Stimulated activated CD4-positive, alpha-beta T cell treated with anti-CD3 and anti-CD28 coated beads, Interleukin-4, amount 100 ng/mL, for 4 hours (primary cell): ENCODE measurements at places on chromosomes 6 and 20.

GRCh38 chr20:1435337-1435699 is 31.3 kb downstream of the NSFL1C start:
- DNase-seq = no peak

DNA sequence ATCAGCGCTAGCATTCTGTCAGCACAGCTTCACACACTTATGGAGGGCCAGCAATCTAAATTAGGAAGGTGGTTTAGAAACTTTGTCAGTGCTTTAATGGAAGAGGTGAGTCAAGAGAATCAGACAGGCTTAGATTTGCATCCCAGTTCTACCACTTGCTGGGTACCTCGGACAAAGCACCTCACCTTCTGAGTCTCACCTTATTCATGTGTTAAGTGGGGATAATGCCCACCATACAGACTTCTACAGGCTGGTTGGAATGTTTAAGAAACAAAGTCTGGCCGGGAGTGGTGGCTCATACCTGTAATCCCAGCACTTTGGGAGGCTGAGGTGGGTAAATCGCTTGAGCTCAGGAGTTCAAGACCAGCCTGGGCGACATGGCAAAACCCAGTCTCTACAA is 12.2 kb upstream of the STK35 start:
- DNase-seq = no peak

GRCh38 chr6:158568549-158568948 is 8.7 kb downstream of the TMEM181 start:
- DNase-seq = no peak

DNA sequence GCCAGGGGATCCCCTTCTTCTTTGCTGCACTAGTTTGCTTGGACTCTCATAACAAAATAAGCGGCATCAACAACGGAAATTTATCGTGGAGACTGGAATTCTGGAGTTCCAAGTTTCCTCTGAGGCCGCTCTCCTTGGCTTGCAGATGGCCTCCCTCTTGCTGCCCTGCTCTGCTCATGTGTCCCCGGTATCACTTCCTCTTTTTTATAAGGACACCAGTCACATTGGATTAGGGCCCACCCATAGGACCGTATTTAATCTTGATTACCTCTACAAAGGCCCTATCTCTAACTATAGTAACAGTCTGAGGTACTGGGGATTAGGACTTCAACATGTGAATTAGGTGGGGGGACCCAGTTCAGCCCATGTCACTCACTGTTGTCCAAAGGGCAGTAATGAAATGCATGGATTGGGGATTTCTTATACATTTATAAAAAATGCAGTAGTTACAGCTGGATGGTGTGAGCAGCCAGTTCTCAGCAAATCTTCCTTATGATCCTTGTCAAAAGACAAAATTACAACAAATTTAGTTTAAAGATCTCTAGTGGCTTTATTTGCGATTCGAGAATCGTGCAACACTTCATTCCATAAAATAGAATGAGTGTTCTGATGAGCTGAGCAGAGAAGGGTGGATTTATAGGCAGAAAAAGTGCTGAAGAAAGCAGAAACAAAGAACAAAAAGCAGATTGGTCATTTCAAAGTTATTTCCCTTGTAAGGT is 59.3 kb upstream of the AKAP12 start:
- DNase-seq = no peak

GRCh38 chr6:81894788-81895271 is 142.3 kb upstream of the TENT5A start:
- no peak for DNase-seq

- no peak for DNase-seq
Measured at GRCh38 chr6:87484491-87484890, 11.7 kb downstream of the SLC35A1 start.
